ENCODE measurements at places on chromosomes 3 and 15.

DNA sequence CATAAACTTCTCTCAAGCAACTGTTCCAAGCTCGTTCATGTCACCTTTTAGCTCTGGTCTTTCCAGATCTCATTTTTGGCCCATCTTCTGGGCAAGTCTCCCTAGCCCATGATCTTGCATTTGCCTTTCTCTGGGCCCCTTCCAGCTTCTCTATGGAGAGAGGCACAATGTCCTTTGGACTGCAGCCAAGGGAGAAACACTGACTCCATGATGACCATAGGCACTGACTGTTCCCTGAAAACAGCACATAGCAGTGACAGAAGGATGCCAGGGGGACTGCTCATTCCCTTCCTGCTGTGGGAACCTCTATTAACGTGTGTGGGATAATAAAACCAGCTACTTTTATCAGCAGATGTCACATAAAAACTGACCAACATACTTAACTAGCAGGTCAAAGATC is 60.3 kb downstream of the STRIT1 start:
- DNase-seq: no peak

GRCh38 chr3:189808246-189809007 is 177.2 kb downstream of the TP63 start:
- DNase-seq: no peak

DNA sequence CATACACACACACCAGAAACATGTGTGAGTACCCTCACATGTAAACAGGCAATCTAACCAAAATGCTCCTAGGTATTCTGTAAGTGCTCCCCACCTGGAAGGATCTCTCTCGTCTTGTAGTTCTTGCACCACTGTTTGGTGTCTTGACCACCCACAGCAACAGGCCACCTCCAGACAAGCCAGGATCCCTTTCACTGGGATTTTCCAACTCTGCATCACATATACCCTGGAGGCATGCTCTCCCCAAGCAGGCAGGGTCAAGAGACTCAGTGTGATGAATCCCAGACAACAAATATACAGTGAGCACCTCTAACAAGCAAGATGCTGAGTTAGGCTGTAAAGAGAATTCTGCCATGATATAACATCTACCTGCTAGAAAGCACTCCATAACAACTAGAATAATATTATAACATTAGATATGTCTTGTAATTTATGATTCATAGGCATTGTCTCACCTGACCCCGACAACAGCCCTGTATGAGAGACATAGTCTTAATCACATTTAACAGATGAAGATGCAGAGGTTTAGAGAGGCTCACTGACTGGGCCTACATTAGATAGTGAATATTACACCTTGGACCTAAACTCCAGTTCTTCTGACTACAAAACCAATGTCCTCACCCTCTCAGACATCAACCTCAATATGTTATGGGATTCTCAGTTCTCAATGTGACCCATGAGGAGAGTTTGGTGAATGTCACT is 76.5 kb upstream of the BCL6 start:
- DNase-seq: no peak

DNA sequence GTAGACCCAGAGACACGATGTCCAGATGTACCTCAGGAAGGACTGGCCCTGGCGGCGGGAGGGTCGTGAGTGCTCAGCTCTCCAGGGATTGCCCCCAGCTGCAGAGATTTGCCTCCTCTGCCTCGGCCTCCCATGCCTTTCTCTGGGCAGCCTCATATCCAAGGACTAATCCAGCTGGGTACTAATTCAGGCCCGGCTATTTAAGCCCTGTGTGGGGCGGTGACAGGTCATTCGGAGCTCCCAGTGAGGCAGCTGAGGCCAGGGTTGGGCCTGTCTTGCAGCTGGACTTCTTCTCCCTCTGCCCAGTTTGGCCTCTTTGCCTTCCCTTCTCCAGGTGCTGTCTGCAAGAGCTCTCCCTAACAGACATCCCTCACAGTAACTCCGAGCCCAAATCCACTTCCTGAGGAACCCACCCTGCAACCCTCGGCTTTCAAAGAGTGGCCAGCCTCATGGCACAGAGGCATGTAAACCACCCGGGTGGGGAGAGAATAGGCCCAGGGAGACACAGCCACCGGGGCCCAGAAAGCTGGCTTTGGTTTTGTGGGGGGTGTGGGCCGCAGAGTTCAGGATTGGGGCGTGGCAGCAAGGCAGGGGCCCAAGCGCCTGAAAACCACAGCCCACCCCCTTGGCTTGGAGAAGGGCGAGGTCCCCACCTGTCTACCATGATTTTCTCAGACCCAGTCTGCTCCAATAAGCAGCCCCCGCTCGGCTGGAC is 85.8 kb downstream of the PPCDC start:
- DNase-seq: no peak

- DNase-seq: no peak
Observed at GRCh38 chr3:175485436-175485835, 626.3 kb downstream of the NAALADL2 start.

GRCh38 chr3:133641254-133641653 is 20.5 kb downstream of the TOPBP1 start:
- no peak for DNase-seq

DNA sequence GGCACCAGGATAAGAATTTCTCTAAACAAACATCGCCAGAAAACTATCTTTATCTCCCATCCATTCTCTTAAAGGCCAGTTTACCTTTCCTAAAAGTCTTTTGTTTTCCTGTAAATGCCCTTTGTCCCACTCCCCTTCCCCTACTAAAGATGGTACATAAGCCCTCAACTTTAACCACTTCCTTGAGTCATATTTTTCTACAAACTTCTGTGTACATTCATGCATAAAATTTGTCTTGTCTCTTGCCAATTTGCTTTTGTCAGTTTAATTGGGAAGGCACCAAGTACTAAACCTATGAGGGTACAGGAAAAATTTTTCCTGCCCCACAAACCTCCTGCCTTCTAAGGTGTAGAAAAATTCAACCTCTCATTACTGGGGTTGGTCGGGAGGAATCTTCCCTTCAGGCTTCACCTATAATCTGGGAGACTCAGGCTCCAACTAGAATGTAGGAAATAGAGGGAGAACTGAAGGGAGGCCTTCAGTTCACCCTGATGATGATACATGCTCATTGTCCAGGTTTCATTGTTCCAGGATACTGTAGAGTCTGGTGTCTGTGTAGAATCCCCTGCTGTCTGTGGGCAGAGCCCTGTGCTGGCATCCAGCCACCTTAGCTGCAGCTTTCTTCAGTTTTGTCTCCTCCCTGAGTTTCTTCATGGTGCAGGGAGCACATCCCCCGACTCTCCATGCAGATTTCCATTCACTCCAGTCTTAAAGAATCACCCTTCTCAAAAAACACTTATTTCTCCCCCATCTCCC is 53.2 kb downstream of the CD200R1L start:
- DNase-seq: no peak

DNA sequence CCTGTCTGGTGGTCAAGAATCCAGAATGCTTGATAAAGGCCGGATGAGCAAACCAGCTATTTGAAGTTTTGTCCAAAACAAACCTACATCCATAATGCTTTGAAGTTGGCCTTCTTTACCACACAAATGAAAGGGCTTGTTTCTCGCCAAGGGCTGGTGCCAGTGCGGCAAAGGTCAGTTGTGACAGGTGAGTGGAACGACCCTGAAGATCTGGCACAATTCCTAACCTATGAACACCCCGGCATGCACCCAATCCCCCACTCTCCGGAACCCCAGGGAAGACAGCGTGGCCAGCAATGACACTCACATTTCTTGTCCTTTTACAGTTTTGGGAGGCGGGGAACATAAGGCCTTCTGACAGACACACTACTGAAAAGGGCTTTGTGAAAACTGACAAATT is 90.6 kb downstream of the ATP10A start:
- DNase-seq: no peak

GRCh38 chr3:44596621-44597020 is 11.9 kb downstream of the ZNF660 start:
- no peak for DNase-seq

DNA sequence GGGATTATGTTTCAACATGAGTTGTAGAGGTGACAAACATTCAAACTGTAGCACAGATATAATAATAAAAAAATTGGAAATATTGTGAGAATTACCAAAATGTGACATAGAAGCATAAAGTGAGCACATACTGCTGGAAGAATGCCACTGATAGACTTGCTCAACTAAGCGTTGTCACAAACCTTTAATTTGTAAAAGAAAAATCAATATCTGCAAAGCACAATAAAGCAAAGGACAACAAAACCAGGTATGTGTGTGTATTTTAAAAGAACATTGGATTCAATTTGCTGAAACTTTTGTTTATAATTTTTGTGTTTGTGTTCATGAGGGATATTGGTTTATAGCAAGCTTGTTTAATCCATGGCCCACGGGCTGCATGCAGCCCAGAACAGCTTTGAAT is 40.8 kb upstream of the EIF5A2 start:
- DNase-seq: no peak

DNA sequence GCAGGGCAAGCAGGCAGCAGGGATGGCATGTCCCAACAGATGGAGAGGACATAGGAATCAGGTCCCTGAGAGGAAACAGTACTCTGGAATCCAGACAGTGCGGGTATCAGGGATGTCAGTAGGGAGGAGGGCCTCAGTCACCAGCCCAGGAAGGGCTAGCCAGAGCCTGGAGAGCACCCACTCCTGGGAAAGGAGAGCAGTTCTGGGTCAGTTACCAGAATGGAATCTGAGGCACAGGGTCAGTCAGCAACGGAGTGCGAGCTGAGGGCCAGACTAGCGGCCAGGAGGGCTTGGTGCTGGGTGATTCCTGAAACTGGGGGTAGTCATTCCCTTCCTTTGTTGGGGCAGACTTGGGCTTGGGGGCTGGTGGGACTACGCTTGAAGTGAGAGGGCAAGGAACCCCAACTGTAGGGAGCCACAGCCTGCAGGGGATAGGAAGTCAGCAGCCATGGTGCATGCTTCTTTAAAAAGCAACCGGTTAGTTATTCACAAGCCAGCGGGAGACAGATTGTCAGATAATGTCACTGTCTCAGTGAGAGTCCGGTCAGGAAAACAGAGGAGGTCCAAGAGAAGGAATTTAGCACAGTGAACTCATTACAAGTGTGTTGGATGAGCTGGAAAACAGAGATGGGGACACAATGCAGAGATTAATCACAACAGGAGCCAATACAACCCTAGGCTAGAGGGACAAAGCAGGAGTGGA is 27.9 kb downstream of the PLA1A start:
- DNase-seq: peak; percentile 36

GRCh38 chr15:77838061-77838460 is 205.3 kb upstream of the LINGO1 start:
- no peak for DNase-seq

- no peak for DNase-seq
Observed at GRCh38 chr3:60333710-60334109, 917.5 kb downstream of the FHIT start.

DNA sequence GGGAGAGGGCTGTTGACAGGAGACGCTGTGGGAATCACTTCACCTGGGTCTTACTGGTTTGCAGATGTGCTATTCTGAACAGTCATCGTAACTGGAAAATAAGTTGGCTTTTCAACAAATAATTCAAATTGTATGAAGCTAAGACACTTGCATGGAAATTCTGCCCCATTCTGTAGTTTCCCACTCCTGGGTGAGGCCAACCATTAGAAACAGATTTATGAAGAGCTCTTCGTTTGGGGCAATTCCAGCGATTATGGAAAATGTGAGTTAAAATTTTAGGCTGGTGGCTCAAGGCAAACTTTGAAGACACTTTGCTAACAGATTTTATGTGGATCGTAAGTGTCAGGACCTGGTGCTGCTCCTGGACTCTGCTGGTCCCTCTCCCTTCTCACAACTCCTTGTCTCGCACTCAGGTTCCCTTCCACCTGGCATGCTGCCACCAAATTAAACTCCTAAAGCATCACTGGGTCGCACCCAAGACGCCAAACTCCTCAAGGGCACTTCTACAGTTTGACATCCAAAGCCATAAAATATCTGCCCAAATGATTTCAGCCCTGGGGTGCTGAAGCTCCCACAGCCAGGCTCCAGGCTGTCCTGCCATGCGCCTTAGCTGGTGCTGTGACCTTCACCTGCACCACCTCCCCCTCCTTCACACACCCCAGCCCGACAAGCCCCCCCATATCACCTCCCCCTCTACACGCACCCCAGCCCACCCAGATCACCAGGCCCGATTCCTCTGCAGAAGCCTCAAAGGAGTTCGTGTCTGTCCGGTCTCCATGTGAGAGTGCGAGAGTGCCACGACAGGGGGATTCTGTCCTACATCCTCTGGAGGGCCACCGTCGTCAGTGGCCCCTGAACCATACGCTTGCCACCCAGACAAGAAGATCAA is 138.4 kb downstream of the NSMCE3 start:
- DNase-seq: no peak

DNA sequence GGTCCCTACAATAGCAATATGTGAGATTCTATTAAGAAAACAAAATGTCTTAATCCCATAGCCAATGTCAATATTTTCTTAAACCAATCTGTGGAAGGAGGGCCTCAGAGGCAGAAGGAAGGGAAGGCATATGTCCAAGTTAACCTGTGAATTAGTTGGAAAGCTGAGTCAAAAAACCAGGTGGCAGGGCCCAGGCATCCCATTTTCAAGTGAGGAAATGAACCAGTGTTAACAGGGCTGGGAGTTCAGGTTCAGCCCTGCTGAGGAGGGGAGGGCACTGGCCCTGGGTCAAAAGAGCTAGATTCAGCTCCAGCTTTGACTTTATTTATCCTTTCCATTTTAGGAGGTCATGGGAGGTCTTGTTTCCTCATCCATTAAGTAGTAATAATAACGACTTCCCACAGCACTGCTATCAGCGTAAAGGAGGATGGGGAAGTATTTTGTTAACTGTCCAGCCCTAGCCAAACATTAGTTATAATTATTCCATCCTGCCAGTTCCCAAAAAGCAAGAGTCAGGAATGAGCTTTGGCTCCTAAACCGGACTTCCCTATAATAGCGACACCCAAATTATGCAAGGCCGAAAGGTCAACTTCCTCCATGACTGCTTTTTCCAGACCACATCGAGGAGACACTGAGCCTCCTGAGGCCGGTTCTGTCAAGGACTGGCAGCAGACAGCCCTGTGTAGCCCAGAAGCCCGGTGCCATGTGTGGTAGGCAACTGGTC is 3.2 kb downstream of the MASP1 start:
- no peak for DNase-seq

DNA sequence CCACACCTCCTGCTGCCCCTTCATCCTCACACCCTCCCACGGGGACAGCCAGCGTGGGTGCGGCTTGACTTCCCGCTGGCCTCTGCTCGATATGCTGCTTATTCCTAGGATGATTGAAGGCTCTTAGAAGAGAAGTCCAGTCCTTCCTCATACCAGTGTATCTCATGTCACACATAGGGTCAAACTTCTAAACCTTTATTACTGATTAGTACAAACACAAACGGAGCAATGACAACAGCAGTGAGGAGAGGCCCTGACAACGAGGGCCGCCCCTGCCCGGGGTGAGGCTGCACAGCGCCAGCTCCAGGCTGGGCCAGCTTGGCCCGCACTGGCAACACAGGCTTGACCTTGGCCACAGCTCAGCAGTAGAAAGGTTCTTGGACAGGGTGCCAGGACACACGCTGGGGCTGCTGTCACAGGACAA is 3.7 kb downstream of the CIB1 start:
- no peak for DNase-seq

GRCh38 chr3:126360046-126360713 is 3.0 kb upstream of the KLF15 start:
- no peak for DNase-seq

GRCh38 chr3:105466072-105466471 is 99.4 kb downstream of the ALCAM start:
- DNase-seq: no peak

GRCh38 chr3:157423337-157423736 is 13.3 kb upstream of the PTX3 start:
- no peak for DNase-seq
